ENCODE measurements at places on chromosomes 12 and 14. TPM values are rescaled to one million over a fixed set of nuclear protein-coding genes. Genes with fewer than 3 reads are reported as not detected.

- no peak for DNase-seq
These were observed 15.5 kb upstream of the ENDOU start for GRCh38 chr12:47740606-47741339.

DNA sequence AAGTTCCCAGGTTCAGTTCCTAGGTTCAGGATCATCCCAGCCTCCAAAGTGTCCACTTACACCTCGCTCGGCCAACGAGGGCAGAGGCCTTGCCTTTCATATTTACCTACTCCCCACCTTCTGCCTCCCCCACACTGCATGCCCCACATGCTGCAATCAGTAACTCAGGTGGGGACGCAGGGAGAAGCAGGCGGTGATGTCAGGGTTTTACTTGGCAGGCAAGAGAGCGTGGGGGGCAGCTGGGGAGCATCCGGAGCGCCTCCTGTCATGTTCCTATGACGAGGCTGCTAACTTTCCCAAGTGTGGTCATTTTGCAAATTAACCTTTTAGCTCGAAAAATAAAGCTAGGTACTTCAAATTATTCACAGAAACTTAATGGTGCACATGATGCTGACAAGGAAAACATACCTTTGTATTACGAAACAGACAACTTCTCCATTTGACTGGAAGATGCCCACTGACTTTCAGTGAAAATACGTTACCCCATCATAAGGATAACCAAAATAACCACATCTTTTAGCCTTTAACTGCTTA lies 53.8 kb downstream of the SETD3 start:
- DNase-seq: no peak

GRCh38 chr12:47414511-47414910 lies 291.3 kb downstream of the RPAP3 start:
- DNase-seq: no peak

- DNase-seq: no peak
These were observed 4.2 kb upstream of the C1QL4 start for GRCh38 chr12:49340971-49341776.

DNA sequence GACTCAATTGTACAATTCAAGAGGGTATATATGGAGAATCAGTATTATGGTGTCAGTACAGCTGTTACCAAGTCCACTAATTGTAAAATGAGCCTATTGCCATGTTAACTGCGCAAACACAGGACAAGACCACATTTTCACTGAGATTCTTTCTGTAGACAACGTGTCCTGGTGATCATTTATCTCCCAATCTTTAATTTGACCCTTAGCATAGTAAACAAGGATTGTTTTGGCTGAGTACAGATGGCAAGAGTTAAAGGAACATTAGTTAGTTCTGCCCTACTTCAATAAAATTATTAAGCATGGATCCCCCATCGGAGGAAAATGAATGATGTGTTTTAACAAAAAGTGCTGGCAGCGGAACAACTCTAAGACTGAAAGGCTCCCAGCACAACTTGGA lies 36.1 kb downstream of the SLC15A5 start:
- no peak for DNase-seq

- no peak for DNase-seq
These were observed 265.6 kb upstream of the GARIN6 start for GRCh38 chr12:99381992-99382391.

BCL2L14 gene
- not detected for total RNA-seq

JAG2 gene
- 1.3 TPM for total RNA-seq

TAS2R14 gene
- 1.6 TPM for total RNA-seq

STAT2 gene
- 131 TPM for total RNA-seq

SMARCC2 gene
- total RNA-seq: 39.0 TPM

All from SK-MEL-5 (cell line).